SK-N-SH treated with all-trans-retinoic acid at 6 μM for 48 hours (cell line): ENCODE measurements at places on chromosomes 5 and 9.
A peak's percentile ranks its signal among the peaks of the same experiment; 100 is the strongest.

DNA sequence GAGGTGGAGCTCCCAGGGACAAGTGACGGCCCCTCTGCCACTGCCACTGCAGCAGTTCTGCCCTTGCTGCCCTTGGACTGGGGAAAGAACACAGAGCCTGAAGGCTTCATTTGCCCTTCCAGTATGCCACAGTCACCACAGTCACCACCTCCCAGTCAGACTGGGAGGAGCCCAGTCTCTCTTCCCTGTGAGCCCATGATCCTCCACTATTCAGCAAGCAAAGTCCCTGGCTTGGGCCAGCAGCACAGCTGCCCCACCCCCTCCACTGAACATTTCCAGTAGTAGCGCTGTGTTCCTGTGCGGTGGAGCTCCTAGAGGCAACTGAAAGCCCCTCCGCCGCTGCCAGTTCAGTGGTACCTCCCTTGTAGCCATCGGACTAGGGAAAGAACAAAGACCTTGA lies 329.4 kb downstream of the MAN2A1 start:
- ATAC-seq = no peak

DNA sequence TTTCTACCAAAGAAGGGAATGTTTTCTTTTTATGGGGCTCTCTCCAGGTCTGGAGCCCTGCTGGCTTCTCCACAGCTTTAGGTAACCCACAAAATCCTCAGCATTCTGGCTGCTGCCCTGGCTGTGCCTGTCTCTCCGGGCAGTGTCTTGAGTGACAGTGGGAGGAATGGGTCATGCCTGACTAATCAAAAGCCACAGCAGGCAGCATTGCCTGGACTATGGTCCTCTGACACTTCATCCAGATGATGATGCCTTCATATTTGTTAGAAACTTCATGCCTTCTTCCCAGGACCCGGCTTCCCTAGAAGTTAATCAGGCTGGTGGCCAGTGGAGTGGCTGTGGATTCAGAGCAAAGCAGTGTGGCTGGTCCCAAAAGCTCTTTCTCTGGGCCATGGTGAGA lies 32.2 kb upstream of the TGFBI start:
- no peak for ATAC-seq

DNA sequence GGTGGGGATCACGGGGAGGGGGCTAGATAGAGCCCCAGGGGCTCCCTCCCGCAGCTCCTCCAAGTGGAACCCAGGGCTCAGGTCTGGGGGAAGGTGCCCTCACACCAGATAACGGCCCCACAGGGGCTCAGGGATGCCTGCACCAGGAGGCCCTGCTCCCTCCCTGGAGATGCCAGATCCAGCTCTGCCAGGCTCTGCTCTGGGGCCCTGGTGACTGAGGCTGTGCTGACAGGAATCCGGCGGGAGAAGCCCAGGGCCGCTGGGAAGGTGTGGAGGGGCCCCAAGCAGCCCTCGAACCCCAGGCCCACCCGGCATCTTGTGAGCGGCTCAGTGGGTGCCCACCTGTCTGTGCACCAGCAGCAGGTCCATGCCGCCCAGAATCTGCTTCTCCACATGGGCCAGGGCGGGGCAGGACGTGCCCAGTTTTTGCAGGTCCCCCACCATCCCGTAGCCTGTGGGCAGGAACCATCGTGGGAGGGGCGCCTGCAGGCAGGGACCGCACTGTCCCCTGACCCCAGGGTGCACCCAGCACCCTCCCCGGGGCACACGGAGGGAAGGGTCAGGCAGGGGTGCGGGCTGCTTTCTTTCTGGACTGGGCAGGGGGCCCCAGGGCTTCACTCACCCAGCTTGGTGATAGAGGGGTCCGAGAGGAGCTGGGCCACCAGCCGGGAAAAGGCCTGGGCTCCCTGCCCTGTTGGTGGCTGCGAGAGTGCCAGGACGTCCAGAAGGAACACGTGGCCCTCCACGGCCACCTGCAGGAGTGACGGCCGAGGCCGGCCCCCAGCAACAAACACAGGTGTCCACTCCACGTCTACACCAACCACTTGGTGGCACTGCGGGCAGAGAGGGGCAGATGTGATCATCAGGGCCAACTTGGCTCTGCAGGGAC lies 48.9 kb upstream of the NRARP start:
- ATAC-seq = no peak

DNA sequence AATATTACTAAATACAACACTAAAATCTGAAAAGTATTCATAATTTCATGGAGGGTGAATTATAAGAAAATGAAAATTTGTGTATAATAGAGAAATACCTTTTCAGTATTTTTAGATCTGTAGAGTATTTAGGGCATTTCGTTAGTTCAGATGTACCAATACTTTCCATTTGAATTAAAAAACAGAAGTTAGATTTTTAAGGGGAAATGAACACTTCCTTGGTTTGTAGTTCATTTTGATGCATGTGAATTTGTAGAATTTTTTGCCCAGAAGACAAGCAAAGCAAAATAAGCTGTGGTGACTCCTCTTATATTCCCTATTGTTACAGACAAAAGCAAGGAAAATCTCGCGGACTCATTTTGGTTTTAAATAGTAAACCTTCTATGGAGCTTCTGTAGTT lies 209.0 kb upstream of the RPS23 start:
- ATAC-seq = no peak

DNA sequence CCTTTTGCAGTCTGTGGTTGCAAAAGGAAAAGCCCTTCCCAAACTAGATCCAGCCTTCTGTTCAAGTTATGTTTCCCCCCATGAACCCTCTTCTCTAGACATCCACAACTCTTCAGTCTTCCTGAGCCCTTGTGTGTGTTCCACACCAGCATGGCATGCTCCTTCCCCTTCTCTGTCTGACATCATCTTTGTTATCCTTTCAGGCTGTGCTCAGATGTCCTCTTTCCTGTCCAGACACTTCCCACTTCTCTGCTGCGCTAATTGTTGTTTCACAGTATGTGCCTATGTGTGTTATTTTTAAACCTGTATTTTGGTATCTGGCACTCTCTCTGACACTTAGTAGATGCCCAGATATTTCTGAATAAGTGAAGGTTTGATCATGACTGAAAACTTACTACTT lies 38.2 kb downstream of the FOCAD start:
- no peak for ATAC-seq

DNA sequence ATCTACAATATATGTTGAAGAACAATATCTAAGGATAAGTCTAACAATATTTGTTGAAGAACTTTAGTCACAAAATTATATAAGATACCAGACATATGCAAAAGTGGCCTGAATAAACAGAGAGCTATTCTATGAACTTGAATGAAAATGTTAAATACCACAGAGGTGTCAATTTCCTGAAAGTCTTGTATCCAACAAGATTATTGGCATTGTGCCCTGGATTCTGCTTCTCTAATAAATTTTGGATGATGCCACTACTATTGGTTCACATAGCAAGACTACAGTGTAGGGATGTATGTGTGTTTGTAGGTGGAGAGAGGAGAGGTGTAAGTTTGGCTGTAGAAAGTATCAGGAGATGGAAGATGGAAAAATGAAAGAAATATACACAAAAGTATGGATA lies 731.8 kb upstream of the RGMB start:
- ATAC-seq = no peak

GRCh38 chr5:119527351-119527750 lies 75.1 kb downstream of the HSD17B4 start:
- ATAC-seq = no peak

DNA sequence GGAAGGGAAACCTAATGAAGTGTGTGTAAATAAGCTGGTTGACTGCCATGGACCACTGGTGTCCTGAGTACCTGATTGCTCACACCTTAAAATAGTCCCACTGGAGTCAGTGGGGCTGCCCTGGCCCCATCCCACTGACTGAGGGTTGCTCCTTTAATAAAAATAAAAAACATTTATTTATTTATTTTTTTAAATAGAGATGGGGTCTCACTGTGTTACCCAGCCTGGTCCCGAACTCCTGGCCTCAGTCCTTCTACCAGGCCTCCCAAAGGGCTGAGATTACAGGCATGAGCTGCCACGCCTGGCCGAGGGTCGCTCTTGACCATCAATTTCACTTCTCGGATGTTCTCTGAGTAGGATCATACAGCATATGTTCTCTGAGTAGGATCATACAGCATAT lies 394.2 kb upstream of the IRX2 start:
- no peak for ATAC-seq

DNA sequence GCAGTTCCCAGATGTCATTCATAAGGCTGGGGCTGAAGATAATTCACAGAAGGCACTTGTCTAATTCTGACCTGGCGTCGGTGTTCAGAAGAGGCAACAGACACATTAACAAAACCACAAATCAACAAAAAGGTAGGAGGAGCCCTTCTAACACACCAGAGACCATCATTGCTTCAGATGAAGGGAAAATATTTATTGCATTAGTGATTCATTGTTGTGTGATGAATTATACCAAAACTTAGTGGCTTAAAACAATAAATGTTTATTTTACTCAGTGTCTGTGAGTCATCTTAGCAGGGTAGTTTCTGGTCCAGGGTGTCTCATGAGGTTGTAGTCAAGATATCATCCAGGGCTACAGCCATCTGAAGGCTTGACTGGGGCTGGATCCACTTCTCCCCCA lies 91.3 kb upstream of the KIF2A start:
- ATAC-seq = no peak

GRCh38 chr5:2619216-2619615 lies 132.3 kb downstream of the IRX2 start:
- no peak for ATAC-seq

DNA sequence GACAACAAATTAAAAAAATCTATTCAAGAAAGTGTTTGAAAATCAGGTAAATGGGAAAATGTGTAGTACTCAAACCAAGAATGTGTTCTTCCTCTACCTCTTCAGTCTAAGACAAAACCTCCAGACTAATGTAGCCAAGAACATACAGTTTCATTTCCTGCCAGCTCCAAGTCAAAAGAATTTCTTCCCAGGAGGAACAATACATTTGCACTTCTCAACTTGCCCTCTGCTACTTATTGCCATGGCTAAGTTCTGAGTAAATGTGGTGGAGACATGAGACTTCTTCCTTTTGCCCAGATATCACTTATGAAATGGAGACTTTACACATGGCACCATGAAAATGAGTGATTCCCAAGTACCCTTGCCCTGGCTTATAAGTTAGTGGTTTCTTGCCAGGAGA lies 2112.2 kb upstream of the C9orf72 start:
- ATAC-seq = no peak

DNA sequence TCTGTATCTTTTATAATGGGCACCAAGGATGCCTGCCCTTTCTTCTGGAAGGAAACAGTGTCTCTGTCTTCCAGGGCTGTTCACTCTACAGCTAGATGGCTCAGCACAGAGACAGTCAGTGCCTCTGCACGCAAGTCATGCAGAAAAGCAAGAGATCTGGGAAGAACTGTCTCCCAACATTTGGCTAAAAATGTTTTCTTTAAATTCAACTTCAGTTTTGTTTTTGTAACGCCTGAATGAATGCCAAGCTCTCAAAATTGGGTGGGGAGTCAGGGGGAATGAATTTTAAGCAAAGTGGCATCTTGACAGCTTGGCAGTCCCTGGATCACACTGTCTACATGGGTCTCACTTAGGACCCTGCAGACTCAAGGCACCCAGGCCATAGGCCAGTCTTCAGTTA lies 12.6 kb downstream of the OLFML2A start:
- no peak for ATAC-seq

DNA sequence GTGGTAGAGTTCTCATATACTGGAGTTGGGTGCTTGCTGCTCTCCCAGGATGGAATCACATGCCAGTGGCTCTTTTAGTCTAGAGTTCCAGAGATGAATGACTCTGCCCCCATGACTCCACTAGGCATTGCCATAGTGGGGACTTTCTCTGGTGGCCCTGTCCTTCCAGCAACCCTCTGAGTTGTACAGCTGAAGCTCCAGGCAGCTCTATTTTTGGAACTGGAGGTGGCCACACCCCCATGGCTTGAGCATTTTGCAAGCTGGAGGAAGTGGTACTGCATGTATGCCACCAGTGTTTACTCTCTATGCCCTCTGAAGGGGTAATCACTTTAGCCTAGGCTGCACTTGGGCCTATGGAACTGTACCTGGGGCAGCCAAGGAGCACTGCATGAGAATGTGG lies 112.6 kb downstream of the RANBP17 start:
- no peak for ATAC-seq

DNA sequence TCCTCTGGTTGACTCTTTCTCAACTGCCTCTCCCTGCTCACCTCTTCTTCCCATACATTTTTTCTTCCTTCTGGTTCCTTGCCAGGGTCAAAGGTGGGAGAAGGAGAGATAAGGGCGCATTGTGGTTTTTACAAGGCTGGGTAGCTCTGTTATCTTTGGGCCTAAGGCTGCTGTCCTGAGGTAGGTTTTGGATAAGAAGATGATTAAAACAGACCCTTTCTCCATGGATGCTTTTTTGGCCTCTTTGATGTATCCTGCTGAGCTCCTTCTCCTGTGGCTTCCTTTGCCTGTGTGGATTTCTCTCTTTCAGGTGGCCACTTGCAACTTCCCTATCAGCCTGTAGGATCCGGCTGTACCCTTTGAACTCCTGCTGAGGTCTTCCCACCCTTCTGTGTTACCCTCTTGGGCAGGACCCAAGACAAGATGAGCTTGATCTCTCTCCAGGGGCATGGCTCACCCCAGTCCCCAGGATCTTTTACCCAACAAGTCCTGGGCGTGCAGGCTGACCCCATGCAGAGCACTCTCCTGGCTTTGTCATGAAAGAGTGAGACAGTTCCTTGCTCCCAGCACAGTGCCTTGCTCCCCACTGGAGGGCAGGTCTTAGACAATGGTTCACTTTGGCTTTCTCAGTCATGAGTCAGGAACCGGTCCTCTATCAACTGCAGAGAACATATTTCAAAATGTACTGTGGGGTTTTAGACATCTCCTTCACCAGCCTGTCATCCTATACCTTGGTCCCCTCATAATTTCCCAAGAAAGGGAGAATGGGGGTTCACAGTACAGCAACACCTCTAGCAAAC lies 197.9 kb downstream of the TLE4 start:
- no peak for ATAC-seq

DNA sequence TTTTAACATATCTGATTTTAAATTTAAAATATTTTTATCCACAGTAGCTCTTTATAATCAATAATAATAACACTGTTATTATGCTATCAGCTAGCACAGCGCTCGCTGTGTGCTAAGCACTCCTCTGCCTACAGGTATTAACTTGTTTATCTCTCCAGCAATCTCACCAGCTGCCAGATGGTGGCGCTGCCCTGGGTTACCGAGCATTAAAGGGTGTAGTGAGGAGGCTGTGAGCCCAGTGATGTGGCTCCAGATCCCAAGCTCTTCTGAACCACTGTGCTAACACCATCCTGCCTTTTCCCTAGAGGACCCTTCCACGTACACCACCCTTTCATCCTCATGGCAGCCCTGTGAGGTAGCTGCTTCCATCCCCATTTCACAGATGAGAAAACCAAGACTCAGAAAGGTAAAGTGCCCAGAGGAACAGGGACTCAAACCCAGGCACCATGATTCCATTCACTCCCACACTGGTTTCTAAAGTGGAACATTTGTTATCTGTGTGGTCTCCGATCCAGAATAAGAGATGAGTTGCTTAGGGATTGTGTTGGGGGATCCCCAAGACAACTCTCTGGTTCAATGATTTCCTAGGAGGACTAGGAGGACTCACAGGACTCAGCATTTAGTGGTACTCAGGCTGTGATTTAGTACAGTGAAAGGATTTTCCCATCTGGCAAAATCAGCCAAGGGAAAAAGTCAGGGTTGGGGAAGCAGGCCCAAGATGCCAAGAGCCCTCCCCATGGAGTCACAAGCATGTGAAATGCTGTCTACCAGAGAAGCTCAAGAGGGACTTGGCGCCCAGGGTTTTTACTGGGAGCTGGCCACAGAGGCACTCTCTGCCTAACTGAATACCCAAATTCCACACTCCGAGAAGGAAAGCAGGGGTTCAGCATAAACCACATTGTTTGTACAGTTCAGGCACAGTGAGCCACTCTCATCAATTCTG lies 7.0 kb downstream of the IGFBPL1 start:
- ATAC-seq = peak; percentile 74
